Activated T-helper 9 cell treated with anti-CD3 and anti-CD28 coated beads, Interleukin-2, amount 50 U/mL, for 16 hours (primary cell): ENCODE measurements at places on chromosomes 6 and 20.

DNA sequence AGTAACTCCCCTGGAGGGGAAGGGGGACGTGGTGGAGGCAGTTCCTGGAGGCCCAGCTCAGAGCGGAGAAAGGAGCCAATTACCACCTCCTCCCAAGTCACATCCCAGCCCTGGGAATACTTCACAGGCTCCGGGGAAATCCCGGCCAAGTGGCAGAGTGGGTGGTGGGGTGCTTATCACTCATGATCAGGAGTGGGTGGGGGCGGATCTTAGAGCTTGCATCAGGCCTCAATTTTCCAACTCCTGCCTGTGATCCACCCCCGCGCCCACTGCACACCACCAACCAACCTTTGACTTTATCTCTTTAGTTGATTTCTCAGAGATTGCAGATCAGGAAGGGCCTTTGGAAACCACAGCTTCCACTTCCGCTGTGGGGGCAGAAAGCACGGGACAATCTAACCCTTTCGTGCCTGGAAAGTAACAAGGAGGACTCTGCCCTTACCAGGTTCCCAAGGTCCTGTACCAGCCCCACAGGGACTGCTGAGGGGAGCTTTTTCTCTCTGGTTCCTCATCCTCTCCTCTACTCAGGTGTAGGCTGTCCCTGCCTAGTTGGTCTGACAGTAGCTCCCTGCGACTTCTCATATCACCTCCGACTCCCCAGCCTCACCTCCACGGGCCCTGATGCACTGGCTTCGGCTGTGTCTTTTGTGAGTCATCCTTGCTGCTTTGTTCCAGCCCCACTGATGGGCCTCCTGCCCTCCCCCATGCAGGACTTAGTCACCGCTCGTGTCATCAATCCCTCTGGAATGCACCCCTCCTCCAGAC is 24.9 kb upstream of the IER3 start:
- DNase-seq: peak; percentile 66

- DNase-seq: no peak
These were observed 80.1 kb upstream of the PTPRK start for GRCh38 chr6:128600397-128600951.

DNA sequence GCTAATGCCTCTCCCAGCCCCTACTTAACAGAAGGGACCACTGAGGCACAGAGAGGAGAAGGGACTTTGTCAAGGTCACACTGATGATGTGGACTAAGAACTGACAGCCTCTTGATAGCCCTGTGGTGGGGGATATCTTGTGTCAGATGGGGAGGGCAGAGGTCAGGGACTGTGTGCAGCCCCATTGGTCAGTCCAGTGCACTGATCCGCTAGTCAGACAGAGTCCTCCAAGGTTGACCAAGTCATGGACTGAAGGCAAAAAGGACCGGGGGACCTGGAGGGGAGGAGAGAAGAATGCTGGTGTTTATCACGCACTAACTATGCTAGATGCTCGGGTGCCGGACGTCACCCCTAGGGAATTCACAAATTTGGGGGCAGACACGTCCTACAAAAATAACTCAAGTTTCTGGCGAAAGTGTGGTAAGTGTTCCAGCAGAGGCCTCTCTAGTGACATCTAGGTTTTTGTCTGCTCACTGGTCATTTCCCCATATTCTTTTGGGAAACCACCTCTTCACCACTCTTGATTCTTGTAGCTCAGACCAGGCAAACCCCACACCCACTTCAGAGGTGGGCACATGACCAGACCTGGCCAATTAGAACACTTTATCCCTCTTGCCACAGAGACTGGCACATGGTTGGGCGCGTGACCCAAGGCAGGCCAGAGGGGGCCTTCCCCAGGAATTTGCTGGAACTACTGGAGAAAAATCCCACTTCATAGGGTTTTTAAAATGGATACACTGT is 21.0 kb downstream of the TCF15 start:
- no peak for DNase-seq

GRCh38 chr20:41428285-41428684 is 61.7 kb upstream of the EMILIN3 start:
- DNase-seq: no peak

- DNase-seq: peak; percentile 37
These were observed 878 bp downstream of the HLA-C start for GRCh38 chr6:31270788-31271640.

- no peak for DNase-seq
These were observed 36.2 kb downstream of the RSPO4 start for GRCh38 chr20:965956-966355.

DNA sequence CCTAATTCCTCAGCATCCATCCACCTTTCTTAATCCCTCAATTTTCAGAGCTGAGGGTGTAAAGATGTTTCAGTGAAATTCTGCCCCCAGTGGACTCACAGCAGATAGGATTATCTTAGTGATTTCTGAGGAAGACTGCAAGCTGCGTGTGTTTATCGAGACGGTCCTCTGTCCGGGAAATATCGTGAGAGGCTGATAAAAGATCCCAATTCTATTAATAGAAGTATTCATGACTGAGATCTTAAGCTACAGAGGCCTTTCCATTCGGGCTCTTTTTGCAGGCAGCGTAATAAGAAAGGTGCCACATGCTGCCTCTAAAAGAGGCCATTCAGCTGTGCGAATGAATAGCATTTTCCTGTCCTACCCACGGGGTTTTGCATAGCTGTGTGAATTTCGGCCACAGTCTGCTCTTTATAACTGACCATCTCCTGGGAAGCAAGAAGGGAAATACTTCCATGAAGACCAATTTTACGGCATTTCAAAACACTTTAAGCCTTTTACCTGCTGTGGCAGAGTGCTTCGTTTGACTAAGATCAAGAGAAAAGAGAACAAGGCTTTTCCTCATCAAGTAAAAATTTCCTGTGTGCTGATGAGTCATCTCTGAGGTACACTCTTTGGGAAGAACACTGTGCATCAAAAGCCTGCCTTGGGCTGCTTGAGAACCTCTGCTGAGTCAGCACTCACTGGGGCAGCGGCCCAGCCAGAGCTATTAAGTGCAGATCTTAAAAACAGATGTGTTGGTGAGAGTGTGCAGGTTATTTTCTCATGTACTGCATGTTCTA is 208.8 kb downstream of the ARHGAP18 start:
- DNase-seq: peak; percentile 16

DNA sequence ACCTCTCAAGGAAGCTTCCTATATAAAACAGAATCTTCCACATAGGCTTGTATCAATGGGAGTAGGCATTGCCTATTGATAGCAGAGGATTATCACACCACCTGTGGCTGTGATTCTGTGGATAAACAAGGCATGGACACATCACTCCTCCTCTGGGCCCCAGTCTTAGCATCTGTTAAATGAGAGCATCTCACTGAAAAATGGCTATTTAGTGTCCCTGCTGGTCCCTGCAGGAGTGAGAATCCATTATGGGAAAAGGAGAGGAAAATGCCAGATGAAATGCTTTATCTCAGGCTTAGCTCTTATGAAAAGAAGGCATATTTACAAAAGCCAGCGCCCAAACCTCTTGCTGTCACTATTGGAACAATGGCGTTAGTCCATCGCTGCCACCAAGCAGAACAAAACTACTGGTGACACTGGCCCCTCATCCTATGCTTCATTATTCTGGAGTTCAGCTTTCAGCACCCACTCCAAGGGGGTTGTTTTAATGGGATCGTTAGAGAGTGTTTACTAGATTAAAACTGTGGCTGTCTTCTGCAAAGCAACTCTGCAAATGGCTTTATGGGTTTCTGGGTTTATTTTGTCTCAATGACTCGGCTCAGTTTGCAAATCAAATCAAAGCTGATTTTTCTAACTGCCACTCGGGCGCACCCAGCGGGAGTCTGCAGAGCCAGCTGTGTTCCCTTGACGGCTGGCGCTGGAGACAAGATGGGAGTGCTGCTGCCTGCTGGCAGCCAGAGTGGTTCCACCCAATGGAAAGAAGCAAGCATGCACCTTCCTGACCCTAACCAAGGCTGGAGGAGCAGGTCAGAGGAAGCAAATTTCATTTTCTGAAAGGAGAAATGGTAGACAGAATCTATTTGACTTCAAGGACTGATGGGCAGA is 658.8 kb upstream of the CHD6 start:
- DNase-seq: no peak

GRCh38 chr6:149443411-149444181 is 41.2 kb downstream of the ZC3H12D start:
- DNase-seq: no peak

DNA sequence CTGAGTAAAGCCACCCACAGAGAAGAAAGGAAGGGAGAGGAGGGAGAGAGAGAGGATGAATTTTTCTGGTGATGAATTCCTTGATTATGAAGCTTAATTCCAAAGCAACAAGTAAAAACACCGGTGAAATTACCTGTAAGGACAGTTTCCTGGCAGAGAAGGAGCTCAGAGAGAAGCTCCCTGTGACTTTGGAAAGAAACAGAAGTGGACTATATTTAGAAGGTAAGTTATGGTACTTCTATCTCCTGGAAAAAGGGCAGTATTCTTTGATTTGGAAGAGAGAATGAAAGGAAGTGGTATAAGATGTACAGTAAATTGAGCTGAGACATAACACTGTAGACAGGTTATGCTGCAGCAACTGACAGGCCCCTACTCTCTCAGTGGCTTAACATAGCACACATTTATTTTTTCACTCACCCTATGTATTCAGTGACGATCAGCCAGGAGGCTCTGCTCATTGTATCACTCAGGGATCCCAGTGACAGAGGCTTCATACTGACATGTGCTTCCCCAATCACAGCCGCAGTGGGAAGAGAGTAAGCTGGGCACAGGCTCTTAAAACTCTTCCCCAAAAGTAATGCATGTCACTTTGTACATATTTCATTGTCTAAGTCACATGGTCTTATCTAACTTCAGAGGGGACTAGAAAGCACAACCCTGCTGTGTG is 349.5 kb downstream of the BTBD9 start:
- DNase-seq: no peak

GRCh38 chr6:74585753-74586152 is 620.1 kb downstream of the COL12A1 start:
- DNase-seq: no peak

DNA sequence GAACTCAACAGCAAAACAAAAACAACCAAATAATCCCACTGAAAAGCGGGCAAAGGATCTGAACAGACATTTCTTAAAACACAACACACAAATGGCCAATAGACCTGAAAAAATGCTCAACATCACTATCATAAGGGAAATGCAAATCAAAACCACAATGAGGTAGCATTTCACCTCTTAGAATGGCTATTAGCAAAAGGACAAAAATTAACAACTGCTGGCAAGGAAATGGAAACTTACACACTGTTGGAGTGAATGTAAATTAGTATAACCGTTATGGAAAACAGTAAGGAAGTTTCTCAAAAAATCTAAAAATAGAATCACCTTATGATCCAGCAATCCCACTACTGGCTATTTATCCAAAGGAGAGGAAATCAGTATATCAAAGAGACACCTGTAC is 20.9 kb downstream of the FAM8A1 start:
- no peak for DNase-seq

GRCh38 chr6:105791583-105792318 is 294.4 kb upstream of the PRDM1 start:
- DNase-seq: no peak

GRCh38 chr6:255041-255750 is 37.1 kb upstream of the DUSP22 start:
- no peak for DNase-seq

DNA sequence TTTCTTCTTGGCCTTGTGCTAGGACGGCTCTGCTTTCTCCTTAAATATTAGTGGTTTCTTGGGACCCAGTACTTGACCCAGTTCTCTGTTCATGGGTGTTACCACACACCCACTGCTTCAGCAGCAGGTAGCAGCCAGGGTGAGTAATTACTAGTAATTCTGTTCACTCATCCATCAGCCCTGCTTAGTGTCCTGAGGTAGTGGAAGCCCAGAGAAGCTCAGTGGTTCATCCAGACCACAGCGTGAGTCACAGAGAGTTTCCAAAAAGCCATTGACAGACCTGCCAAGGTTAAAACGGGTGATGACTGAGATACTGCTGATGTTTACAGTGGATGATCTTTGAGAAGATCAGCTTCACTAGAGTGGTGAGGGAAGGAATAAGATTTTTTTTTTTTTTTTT is 51.7 kb upstream of the HINT3 start:
- DNase-seq: peak; percentile 55

GRCh38 chr6:75830959-75831885 is 82.2 kb downstream of the MYO6 start:
- DNase-seq: no peak

- DNase-seq: no peak
These were observed 28.6 kb downstream of the AKAP7 start for GRCh38 chr6:131163886-131164285.

DNA sequence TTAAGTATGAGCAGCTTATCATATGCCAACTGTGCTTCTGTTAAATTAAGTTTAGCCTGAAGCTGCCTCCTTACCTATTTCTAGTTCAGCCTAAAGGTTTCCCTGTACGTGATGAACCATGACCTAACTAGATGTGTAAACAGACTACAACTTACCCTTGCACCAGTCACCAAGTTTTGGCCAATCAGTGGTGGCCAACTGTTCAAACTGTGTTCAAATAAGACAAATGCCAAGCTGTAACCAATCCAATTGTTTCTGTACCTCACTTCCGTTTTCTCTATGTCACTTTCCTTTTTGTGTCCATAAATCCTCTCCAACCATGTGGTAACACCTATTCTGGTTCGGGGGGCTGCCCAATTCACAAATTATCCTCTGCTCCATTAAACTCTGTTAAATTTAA is 6.0 kb upstream of the SLC2A10 start:
- no peak for DNase-seq

GRCh38 chr6:163416557-163417253 is 2.2 kb downstream of the QKI start:
- DNase-seq: no peak

GRCh38 chr6:12760911-12761310 is 44.3 kb downstream of the PHACTR1 start:
- no peak for DNase-seq

- DNase-seq: no peak
These were observed 35.3 kb downstream of the HIVEP2 start for GRCh38 chr6:142909686-142910085.

DNA sequence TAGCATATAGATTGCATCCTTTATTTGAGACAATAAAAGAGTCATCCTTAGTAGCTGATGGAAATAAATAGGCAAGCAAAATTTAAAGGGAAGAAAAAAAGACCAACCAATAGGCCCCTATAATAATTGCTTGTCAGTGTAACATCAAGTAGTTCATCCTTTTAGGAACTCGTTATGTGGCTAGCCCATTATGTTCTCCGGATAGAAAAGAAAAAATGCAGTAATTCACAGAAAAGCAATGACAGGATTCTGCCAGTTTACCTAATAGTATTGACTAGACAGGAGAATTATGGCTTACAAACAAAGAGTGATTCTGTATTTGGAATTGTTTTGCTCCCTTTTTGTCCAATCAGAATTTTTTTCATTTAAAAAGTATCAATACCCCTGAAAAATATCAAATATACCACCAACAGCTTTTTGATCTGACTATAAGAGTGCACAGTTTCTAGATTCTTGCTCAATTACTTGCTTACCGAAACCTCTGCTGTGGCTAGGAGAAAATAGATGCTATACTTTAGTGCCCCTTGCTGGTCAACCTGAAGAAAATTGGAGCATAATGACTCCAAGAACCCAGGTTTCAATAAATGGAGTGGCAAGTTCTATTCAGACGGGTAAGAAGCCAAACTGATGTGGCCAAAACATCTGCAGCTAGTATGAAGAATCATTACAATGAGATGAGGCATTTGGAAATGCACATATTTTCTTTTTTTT is 91.5 kb upstream of the SASH1 start:
- DNase-seq: no peak

GRCh38 chr20:52991830-52992229 is 19.7 kb downstream of the TSHZ2 start:
- no peak for DNase-seq

- no peak for DNase-seq
These were observed 155.5 kb upstream of the SIM1 start for GRCh38 chr6:100620085-100620840.
